Left lung (tissue), 14 donors: ENCODE measurements at places on chromosomes 4 and X. TPM values are rescaled to one million over a fixed set of nuclear protein-coding genes. Genes with fewer than 3 reads are reported as not detected.

YTHDC1 gene
- polyA plus RNA-seq = 222 TPM

- DNase-seq = no peak
Measured at GRCh38 chr4:2044542-2045517, 14.3 kb upstream of the NAT8L start.

NHSL2 gene
- 7.0 TPM for polyA plus RNA-seq

- peak; percentile 53 for DNase-seq
Measured at GRCh38 chr4:85391071-85391470, 83.9 kb upstream of the ARHGAP24 start.

GRCh38 chrX:70172221-70172620 is 5.1 kb upstream of the DGAT2L6 start:
- no peak for DNase-seq

GRCh38 chr4:94378047-94378446 is 35.4 kb upstream of the HPGDS start:
- DNase-seq = no peak

TBC1D19 gene
- polyA plus RNA-seq = 16.2 TPM

DNA sequence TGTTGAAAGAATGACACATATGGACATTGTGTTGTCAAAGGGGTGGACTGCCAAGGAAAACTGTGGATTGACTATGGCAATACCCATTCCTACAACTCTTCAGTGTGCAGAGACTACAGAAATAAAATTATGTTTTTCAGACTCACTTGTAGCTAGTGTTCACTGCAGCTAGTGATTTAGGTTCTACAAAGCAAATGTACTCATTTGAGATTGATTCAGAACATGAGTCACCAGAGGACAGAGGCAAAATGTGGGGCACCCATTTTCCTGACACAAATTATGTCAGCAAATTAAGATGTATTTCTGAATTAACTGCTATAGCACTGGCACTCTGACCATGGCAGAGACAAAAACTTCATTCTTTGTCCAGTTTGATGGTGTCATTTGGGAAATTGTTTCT is 40.7 kb downstream of the SPCS3 start:
- no peak for DNase-seq

PLP1 gene
- polyA plus RNA-seq = 13.5 TPM

RNF212 gene
- polyA plus RNA-seq = 13.6 TPM

- no peak for DNase-seq
Measured at GRCh38 chr4:175090116-175090515, 172.0 kb downstream of the ADAM29 start.

JAKMIP1 gene
- 0.21 TPM for polyA plus RNA-seq

DDX60 gene
- polyA plus RNA-seq = 19.0 TPM

SLC6A8 gene
- 9.9 TPM for polyA plus RNA-seq

DNA sequence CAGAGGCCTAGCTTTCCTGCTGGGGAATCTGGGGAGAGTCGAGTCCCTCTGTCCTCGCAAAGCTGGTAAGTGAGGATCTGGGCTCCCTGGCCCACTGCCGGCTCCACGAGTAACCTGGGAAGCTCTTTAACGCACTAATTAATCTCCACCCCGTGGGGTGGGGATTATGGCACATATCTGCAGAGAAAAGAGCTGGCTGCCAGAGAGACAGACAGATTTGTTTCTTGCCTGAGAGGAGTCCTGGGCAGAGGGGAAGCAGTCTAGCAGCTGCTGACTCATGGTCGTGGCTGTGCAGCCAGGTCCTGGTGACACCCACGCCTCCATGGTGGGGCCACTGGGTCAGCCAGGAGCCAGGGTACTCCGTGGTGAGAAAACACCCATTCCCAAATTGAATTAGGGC is 14.0 kb downstream of the SORCS2 start:
- DNase-seq = peak; percentile 55

TMEM156 gene
- not detected for polyA plus RNA-seq

GRCh38 chr4:576245-576821 is at the start of gene TMEM271:
Gene TMEM271 (minus strand): TSS chr4:576295. CDS start chr4:576062, 233 bp downstream.
- DNase-seq = no peak

AFP gene
- 2.5 TPM for polyA plus RNA-seq

DNA sequence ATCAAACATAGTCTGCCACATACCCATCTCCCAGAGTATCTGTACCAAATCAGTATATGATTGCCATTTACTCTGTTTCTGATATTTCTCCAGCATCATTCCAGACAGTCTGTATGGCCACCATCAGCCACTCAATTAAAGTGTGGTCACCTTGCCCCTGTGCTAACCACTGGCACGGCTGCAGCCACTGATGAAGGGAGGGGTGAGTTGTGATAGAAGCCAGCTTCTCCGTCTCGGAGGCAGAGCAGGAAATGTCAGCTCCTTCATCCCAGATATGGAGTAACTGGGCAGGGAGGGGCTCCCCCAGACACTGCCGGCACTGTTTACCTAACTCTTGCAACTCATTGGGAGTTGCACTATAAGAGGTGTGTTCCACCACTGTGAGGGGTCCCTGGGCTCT is 30.3 kb downstream of the CXCL13 start:
- no peak for DNase-seq

XPNPEP2 gene
- polyA plus RNA-seq = 8.1 TPM

DNA sequence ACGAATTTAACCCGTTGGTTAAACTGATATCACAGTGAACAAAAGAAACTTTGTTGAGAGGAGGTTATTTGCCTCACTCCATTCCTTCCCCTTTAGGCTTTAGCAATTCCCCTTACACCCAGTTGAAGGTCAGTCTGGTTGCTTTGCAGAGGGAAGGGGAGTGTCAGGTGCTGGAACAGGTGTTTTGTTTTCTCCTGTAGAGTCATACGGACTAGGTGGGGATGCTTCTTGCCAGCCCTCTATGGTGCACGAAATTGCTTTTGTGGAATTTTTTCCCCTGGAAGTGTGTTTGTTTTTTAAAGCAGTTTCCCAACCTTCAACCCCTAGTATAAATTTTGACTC is 33.1 kb downstream of the DLG3 start:
- no peak for DNase-seq

DNA sequence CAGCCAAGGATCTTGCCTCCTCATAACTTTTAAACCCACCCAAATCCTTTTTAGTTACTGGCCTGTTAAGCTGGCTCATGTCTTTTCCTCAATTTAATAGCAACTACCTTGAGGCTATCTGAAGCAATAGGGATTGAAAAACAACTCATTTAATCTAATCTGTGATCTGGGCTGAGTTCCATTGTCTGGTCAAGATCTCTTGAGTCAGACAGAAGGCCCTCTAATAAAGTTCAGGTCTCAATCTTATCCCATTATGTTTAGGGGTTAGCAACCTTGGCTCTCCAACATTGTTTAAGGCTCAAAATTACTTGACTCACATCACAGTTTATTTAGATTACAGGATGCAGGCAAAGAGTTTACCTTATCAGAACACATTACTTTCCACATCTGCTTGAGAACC is 436.1 kb downstream of the ANKRD50 start:
- no peak for DNase-seq

DNA sequence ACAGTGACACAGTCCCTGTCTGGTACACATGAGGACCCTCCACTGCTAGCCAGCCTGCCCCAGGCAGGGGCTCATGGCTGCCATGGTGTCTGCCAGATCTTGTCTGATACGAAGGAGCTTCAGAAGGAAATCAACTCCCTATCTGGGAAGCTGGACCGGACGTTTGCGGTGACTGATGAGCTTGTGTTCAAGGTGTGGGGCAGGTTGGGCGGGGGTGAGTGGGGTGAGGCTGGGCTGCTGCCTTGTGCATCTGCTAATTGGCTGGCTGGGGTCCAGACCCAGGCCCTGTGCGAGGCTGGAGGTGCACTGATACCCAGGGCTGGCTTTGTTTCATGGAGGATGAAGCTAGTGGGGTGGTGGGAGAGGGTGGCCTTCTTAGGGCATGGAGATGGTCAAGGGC is 13.8 kb downstream of the CCDC22 start:
- DNase-seq = no peak

PHOX2B gene
- 0.13 TPM for polyA plus RNA-seq

GRCh38 chr4:37805091-37805490 is 21.4 kb upstream of the PGM2 start:
- no peak for DNase-seq

GRCh38 chrX:47918274-47918673 is 81.6 kb downstream of the ZNF81 start:
- no peak for DNase-seq

- no peak for DNase-seq
Measured at GRCh38 chr4:26490111-26490959, at the start of gene CCKAR. Gene CCKAR (minus strand): TSS chr4:26490484. CDS start chr4:26490267, 217 bp downstream.

COX7B2 gene
- not detected for polyA plus RNA-seq

RNF128 gene
- polyA plus RNA-seq = 1.6 TPM

RGN gene
- polyA plus RNA-seq = 15.2 TPM
